ENCODE measurements at places on chromosomes 6 and 20.

- ATAC-seq: no peak
Measured at GRCh38 chr6:106976270-106976669, 1.7 kb upstream of the CD24 start.

DNA sequence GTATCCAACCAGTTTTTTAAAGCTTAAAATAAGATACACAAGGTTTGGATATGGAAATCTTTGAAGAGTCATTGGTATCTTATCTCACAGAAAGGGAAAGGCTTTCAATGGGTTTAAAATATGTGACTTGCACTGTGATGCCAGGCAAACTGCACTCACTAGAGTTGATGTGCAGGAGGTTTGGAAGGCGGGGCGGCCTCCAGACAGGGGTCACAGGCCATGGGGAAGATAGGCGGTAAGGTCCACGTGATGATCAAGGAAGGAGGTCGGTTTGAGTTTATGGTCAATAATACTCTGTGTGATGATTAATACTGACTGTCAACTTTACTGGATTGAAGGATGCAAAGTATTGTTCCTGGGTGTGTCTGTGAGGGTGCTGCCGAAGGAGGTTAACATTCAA lies 9.5 kb upstream of the RAMACL start:
- no peak for ATAC-seq

GRCh38 chr6:123841067-123841896 lies 37.6 kb downstream of the NKAIN2 start:
- no peak for ATAC-seq

- ATAC-seq: no peak
Measured at GRCh38 chr20:25019381-25020155, 27.0 kb upstream of the APMAP start.

DNA sequence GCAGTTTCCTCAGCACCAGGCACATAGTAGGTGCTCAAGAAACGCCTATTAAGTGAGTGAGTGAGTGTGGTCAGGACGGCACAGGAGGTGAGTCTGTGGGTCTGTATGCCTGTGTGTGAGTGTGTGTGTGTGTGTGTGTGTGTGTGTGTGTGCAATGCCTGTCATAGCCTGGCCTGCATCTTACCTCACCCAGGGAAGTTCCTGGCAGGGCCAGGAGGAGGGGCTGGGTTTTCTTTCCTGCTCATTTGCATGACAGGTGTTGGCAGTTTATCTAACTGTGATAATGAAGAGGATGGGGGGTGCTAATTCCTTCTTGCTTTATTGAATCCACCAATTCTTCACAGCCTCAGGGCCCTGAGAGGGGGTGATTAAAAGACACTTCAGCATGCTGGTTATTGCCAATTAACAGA lies 146.7 kb upstream of the MLN start:
- ATAC-seq: no peak

- ATAC-seq: no peak
Measured at GRCh38 chr6:111552958-111553357, 52.7 kb downstream of the TRAF3IP2 start.

GRCh38 chr20:53891306-53891894 lies 179.0 kb downstream of the BCAS1 start:
- ATAC-seq: no peak

- ATAC-seq: no peak
Measured at GRCh38 chr20:10954137-10954840, 280.5 kb upstream of the JAG1 start.

DNA sequence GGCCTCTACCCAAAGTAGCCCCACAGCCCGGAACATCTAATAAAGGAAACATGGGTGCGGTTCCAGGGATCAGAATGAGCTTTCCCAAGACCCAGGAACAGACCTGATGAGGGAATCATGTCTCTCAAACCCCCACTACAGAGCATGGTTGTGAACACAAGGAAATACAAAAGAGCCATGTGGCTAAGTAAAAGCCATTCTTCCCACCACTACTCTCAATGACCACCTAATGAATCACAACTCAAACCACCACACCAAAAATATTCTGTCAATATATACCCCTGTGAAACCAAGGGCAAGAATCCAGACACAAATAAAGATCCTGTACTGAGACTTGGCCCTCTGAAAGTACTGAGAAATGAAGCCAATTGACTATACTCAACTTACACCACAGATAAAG lies 20.9 kb upstream of the COL21A1 start:
- no peak for ATAC-seq

GRCh38 chr6:55047451-55048044 lies 126.8 kb upstream of the HCRTR2 start:
- ATAC-seq: no peak

- ATAC-seq: no peak
Measured at GRCh38 chr20:15902493-15902892, 670.8 kb downstream of the KIF16B start.

DNA sequence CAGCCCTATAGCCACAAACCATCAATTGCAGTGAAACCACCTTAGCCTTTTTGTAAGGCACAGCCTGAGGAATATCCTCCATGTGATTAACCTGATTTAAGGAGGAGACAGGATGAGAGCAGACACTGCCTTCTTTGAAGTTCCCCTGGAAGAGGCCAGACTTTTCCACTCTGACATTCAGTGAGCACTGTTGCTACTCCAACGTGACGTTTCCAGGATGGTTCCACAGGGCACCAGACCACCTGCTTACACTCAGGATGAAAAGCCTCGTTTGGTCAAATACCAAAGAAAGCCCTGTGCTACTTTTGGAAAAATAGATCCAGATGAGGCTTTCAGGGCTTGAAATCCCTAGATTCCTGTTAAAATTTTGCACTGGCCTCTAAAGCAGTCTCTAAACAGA lies 1102.1 kb upstream of the FLRT3 start:
- ATAC-seq: no peak

Measured in gastroesophageal sphincter (tissue), 4 donors.